ENCODE measurements at places on chromosomes 3 and 15.

DNA sequence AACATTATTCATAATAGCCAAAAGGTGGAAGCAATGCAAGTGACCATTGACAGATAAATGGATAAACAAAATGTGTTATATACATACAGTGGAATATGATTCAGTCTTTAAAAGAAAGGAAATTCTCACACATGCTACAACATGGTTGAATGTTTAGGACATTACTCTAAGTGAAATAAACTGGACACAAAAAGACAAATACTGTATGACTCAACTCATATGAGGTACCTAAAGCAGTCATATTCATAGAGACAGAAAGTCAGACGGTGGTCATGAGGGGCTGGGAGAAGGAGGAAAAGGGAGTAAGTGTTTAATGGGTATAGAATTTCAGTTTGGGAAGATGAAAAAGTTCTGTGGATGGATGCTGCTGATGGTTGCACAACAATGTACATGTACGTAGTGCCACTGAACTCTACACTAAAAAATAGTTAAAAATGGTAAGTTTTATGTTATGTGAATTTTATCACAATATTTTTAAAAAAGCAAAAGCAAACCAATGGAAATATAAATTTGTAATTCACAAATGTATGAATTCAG, 5.3 kb downstream of the TXNRD3 start:
- DNase-seq = peak; percentile 67

- no peak for DNase-seq
Measured at GRCh38 chr15:90939756-90940155, 4.7 kb downstream of the UNC45A start.

GRCh38 chr3:149955449-149955848, 15.2 kb downstream of the PFN2 start:
- DNase-seq = no peak

DNA sequence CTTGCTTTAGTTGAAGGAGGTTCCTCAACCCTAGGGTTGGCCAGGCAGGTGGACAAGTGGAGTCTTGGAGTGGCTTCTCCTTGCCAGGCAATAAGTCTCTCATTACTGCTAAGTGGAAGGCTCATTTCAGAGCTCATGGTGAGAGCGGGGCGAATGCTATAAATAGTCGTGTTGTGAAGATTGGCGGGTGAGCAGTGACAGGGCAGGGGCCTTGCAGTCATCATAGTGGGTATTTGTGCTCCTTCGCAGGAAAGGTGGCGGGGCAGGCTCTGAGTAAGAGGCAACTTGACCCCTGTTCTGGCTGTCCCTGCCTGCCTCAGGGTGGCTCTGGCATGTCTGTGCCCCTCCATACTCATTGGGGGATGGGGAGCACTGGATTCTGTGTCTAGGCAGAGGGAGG, 8.7 kb upstream of the GRM2 start:
- no peak for DNase-seq

DNA sequence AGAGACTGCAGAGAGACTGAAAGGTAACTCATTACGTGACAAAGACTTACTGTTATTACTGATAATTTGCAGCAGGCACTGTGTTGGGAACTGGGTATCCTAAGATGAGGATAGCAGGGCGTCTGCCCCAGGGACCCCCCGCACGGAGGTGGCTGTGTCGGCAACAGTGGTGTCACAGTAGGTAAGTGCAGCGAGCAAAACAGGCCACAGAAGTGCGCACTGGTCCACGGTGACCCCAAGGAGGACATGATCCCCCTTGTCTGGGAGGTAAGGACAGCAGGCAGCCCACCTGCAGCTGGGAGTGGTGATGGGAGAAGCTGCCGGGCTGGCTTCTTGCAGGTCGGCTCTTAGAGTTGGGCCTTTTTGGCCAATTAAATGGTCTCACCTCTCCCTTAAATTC, 82.9 kb downstream of the FAM43A start:
- no peak for DNase-seq

GRCh38 chr3:194797555-194798250, 112.0 kb downstream of the FAM43A start:
- no peak for DNase-seq

- DNase-seq = no peak
Measured at GRCh38 chr15:33293713-33294334, 16.9 kb upstream of the RYR3 start.

DNA sequence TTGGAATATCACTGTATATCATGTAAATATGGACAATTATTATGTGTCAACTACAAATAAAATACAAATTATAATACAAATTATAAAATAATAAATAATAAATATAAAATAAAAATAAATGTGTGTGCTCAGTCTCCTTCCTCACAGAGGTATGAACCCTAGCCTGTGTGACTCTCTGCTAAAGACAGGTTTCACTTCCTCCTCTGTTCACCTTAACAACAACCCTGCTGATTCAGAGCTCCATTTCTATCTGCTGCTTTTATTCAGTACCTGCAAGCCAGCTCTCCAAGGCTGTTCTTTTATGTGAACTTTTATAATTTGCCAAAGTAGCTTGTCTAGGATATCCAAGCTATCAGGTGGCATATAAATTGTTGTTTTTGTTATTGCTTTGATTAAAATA, 610.7 kb upstream of the GRM7 start:
- DNase-seq = no peak

DNA sequence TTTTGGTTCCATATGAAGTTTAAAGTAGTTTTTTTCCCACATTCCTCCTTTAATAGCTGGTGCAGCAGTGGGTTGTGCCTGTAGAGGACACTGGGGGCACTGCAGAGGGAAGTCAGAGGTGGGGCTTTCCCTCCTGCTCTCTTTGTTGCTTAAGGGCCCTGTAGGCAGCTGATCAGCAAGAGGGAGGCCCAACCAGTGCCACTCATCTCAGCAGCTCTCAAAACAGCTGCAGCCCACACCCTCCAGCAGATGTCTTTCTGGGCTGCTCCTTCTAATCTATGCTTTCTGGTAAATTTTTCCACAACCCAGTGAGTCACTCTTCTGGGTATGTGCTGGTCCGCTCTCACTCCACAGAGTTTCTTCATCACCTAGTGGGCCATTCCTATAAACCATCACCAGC, 263.8 kb downstream of the FEZF2 start:
- DNase-seq = peak; percentile 91

DNA sequence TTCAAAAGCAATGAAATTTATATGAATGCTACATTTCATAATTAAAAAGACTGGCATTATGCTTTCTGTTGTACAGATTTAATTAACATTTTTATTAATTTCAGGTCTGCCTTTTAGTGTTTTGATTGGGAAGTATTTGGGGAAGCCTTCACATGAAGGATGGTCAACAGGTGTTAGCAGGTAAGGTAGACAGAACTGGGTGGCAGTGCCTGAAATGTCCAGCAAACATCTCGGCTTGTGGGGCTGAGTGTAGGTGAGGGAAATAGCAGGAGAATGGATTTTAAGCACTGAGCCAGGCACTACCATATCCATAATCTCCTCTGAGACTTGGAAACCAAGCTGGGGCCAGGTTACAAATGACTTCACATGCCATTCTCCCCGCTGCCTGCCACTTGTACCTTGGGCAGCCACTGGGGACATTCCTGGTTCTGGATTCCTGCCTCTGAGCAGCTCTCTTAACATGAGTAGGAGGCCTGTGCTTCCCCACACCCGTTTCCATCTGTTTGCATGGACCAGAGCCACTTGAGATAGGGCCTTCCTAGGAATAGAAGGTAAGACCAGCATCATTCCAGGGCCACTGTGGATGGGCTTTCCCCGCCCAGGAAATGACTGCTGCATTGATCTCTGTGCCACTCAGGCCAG, 125.9 kb upstream of the HES1 start:
- no peak for DNase-seq

GRCh38 chr3:120341658-120342346, 7.4 kb downstream of the LRRC58 start:
- DNase-seq = no peak

- peak; percentile 96 for DNase-seq
Measured at GRCh38 chr3:126911162-126912026, 71.5 kb upstream of the PLXNA1 start.

DNA sequence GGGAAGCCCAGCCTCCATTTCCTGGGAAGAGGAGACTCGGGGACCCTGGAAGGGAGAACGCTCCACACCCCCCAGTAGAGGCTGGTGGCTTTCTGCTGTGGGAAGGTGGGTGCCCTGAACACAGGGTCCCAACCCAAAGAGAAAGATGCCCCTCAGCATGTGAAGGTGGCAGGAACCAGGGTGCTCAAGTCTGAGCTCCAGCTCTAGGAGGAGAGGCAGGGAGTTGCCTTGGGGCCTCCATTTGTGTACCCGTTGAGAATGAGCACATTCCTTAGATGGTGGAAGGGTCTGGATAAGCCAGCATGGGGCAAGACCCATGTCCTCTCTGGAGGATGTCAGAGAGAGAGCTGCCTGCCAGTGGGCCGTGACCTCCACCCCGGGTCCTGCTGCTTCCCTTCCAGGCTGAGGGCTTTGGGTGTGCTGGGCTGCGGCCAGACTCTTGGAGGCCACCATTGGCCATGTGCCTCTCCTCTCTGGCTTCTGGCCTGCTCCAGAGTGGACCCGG, 212.4 kb downstream of the TBC1D2B start:
- no peak for DNase-seq

- DNase-seq = no peak
Measured at GRCh38 chr3:189606774-189607173, 24.4 kb upstream of the TP63 start.

- no peak for DNase-seq
Measured at GRCh38 chr3:121748680-121749275, 763 bp downstream of the GOLGB1 start.

- peak; percentile 74 for DNase-seq
Measured at GRCh38 chr3:27559835-27560234, 75.7 kb upstream of the SLC4A7 start.

DNA sequence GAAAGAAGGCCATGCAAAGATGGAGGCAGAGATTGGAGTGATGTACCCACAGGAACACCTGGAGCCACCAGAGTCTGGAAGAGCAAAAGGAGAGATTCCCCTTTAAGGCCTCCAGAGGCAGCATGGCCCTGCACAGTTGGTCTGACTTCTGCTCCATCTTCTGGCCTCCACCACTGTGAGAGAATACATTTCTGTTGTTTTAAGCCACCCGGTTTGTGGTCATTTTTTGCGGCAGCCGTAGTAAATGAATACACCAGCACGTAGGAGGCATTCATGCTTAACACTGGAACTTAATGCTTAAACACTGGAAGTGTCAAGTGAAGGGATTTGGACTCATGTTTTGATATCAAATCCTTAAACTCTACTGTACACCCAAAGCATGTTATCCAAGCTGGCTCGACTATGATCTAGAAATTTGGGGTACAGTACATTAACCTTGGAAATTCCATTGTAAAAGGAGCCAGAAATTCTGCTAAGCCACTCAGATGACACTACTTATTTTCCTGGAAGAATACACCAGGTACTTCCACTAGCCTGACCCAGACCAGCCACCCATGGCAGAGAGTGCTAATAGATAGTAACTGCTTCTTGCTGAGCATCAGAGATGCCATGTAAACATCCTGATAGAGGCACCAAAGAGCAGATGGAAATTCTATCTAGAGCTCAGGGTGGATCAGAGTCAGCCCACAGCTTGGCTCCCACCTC, 190.9 kb downstream of the ADAMTS9 start:
- no peak for DNase-seq

DNA sequence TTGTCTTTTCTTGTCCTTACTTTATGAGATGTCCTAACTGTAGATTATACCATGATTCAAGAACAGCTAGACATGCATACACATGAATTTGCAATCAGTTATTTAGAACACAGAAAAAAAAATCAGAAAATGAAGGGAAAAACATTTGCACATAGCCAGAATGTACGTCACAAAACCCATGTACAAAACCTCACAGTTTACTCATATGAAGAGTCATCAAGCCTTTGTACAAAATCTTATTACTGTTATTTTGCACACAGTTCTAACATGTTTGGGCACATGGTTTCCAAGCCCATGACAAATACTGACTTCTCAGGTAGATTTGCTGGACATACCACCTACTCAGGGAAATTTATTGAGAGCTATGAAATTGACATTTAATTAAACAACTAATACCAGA, 48.2 kb downstream of the MAP3K13 start:
- DNase-seq = peak; percentile 95

- peak; percentile 89 for DNase-seq
Measured at GRCh38 chr3:12193485-12194165, 34.9 kb upstream of the TIMP4 start.

DNA sequence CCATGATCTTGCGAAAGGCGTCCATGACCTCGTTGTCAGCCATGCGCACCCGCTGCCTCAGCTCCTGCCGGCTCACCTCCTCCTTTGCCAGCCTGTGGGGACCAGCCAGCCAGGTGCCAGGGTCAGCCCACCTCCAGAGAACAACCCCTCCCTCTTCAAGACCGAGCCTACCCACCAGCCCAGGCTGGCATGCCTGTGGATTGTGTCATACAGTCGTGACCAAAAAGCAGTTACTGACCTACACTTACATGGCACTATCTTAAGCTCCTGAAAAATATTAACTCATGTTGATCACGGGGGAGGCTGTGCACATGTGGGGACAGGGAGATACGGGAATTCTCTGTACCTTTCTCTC, 10.7 kb upstream of the CAMK1 start:
- no peak for DNase-seq

- no peak for DNase-seq
Measured at GRCh38 chr3:135950941-135951340, 14.6 kb upstream of the PPP2R3A start.

DNA sequence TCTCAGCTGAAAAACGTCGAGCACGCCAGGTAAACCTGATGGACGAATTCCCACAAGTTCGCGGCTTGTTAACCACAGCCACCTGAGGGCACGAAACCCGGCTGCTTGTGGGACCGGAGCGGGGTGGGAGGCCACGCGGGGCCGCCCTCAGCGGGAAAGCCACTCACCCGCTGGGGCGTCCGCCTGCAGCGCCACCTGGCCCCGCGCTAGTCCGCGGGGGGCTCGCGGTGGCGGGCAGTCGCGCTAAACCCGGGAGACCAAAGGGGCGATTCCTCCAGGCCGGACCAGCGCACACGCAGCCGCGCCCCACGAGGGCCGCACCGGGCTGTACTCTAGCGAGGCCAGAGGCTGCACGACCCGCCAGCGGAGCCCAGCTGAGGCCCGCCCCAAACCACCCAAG, 15.7 kb upstream of the CFAP161 start:
- no peak for DNase-seq

GRCh38 chr3:134663721-134664456, 13.1 kb upstream of the KY start:
- no peak for DNase-seq

GRCh38 chr3:59469948-59470723, 420.3 kb upstream of the CFAP20DC start:
- peak; percentile 66 for DNase-seq

- no peak for DNase-seq
Measured at GRCh38 chr15:70234256-70234905, 136.7 kb upstream of the TLE3 start.

DNA sequence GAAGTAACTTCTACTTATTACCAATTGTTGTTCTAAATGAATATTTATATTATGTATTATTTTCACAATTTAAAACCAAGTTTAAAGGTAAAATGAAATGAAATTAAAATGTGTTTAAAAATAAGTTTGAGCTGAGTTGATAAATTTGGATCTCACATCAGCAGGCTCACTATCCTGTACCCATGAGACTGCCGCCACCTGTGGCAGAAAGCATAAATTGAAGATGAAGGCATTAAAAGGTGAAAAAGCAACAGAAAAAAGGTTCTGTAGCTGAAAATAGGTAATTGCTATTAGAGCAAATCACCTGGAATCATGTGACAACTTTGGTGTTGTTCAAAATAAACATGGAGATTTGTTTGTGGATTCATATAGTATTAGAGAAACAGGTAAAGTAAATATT, 133.0 kb upstream of the CADM2 start:
- DNase-seq = no peak

Data from foreskin keratinocyte (primary cell).